ENCODE measurements at places on chromosomes 2 and 18.

- no peak for DNase-seq
These were observed 710 bp downstream of the DUSP19 start for GRCh38 chr2:183079139-183079775.

DNA sequence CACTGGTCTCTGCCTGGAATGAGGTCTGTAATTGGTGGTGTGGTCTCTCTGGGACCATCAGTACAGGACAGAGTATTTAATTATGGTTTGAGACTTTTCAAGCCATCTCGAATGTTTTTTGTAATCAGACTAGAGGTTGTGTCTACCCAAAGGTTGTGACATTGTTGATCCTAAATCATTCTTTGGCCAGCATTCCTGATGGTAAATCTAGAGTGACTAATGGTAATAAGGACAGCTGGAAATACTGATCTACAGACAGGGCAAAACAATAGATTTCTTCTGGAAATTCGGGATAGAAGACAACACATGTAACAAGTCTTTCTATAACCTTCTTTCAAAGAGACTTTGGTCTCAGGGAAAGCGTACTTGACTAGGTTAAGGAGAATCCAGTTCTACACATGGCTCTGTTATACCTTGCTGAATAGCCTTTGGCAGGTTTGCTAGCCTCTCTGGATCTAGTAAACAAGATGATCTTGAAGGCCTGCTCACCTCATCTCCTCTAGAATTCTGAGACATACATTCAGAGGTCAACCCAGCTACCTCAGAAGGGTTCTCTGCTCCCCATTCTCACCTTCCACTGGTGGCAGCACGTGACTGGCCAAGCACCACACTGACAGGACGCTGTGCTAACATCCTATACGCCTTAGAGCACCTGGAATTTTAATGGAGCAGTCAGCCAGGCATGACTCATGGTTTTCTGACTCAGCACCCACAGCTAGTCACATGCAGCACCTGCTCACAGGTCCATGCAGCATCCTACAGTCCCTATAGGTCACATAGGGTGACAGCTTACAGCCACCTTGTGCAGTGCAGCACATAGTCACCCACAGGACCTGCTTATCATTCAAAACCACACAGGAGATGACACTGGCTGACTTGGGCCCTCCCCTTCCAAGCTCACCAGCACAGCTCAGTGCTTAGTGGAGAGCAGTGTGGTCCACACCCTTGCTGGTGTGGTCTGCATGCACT lies 12.2 kb downstream of the PLB1 start:
- no peak for DNase-seq

DNA sequence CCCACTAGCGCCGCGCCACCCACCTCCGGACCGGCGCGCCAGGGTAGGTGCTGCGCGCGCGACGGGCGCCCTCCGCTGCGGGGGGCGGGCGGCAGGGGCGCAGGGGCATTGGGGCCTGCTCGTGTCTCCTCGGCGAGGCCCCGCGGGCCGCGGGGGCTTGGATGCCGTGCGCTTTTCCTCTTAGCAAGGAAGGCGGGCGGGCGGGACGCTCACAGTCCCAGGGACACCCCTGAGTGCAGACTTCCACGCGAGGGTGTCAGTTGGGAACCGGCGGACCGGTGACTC lies 748 bp downstream of the TWIST2 start:
- no peak for DNase-seq

DNA sequence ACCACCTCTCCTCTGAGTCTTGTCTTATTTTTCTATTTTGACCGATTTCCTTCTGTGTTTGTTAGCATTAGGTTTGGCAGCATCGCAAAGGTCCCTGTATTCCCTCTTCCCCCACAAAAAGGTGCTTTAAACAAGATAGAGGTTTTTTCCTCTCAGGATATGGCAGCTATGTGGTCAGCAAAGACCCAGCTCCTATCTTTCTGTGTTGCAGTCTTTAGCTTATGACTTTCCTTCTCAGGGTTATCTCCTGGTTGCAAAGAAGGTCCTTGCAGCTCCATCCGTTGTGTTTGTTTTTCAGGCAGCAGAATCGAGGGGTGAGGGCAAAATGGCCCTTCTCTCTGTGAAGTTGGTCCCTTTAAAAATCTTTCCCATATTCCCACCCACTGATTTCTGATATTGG lies 38.4 kb downstream of the GALNT1 start:
- DNase-seq: no peak

GRCh38 chr2:25685741-25686140 lies 12.4 kb upstream of the DTNB start:
- DNase-seq: no peak

DNA sequence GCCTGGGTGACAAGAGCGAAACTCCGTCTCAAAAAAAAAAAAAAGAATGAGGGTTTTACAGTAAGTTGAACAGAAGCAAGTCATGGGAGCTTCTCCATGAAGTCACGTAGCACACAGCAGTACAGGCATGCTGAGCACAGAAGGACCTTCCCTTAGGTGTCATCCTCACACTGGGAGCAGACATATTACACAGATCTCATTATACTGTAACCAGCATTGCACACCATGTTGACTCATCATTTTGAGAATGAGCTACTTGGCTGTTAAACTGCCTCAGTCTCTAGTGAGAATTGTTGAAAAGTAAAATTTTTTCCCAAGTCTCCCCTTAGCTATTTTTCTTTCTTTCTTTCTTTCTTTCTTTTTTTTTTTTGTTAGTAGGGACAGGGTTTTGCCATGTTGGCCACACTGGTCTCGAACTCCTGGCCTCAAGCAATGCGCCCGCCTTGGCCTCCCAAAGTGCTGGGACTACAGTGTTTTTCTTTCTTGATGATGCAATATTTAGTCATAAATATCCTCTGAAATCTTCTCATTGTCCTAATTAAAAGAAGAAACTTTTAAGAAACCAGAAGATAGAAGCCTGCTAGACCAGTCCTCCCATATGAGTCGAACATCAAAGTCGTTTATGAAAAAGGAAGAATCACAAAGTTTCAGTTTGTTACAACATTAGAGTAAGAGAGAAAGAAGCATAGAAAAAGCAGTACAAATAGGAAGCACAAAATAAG lies 37.9 kb upstream of the PPP1CB start:
- no peak for DNase-seq

GRCh38 chr2:21041943-21042707 lies 1.7 kb downstream of the APOB start:
- no peak for DNase-seq

- DNase-seq: no peak
These were observed 122.1 kb downstream of the ACOXL start for GRCh38 chr2:110854355-110855081.

GRCh38 chr2:118121986-118122524 lies 33.8 kb downstream of the INSIG2 start:
- DNase-seq: no peak

DNA sequence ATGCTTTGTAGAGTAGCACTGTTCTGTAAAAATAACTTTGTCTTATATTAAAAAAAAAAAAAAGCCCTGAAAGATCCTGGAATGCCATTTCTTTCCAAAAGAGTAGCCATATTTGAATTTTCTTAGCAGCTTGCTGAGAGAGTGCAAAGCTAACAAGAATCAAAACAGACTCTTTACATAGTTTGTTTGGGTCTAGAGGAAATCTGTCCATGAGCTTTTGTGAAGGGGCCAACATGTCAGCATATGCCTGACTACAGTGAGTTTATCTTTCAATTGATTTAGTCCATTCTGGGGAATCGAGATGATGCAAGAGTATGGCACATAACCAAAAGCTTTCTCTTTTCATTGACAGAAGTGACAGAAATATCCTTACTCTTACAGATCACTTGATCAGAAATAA lies 777.7 kb upstream of the ACVR2A start:
- no peak for DNase-seq

GRCh38 chr2:144514616-144515091 lies 5.3 kb downstream of the ZEB2 start:
- DNase-seq: no peak

GRCh38 chr2:231308631-231309428 lies 86.7 kb upstream of the B3GNT7 start:
- DNase-seq: no peak

- no peak for DNase-seq
These were observed 53.9 kb upstream of the SALL3 start for GRCh38 chr18:78925557-78926242.

DNA sequence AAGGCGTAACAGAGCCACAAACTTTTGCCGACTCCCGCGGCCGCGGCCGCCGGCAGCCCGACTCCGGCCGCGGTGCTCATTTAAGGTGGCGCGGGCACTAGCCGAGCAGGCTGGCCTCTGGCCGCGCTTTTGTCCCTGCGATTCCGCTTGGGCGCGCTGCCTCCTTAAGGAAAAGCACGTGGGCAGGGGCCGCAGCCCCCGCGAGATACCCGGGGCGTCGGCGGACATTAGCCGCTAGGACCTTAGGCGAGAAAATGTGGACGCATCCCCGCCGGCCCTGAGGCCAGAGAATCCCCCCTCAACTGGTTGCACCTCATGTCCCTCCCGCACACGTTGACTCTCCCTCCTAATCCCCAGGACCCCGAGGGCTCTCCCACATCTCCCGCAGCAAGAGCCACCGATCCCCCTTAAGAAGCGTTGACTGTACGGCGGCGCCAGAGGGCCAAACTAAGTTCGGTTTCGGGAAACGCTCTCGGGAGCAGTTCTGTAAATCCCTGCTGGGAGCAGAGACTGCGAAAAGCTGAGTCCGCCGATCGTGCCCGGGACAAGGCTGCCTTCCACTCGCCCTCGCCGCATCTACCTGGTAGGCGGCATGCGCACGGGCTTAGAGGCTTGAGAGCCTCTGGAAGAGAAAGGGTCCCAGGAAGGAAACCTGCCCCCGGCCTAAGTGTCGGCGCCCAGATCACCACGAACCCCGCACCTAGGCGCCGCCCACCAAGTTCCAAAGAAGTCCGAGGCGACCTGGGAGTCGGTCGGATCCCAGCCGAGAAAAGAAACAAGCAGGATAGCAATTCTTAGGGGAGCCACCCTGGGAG lies 1.8 kb upstream of the SATB2 start:
- peak; percentile 81 for DNase-seq

All from amygdala (tissue), 56 donors.